ENCODE measurements at places on chromosomes 12 and 14.

- H3K4me3 ChIP-seq = no peak overlapping the region
- no peaks in the 10 kb centered on the region for H3K4me1 ChIP-seq
- peaks cover 6% of the 10 kb centered on the region for H3K27me3 ChIP-seq
- no peaks in the 10 kb centered on the region for H3K36me3 ChIP-seq
Measured at GRCh38 chr12:24574538-24574937, 374.4 kb downstream of the BCAT1 start.

GRCh38 chr14:56733396-56733795, 76.9 kb downstream of the OTX2 start:
- no peak overlapping the region for H3K27ac ChIP-seq
- H3K4me1 ChIP-seq = no peaks in the 10 kb centered on the region
- no peak overlapping the region for H3K4me3 ChIP-seq

DNA sequence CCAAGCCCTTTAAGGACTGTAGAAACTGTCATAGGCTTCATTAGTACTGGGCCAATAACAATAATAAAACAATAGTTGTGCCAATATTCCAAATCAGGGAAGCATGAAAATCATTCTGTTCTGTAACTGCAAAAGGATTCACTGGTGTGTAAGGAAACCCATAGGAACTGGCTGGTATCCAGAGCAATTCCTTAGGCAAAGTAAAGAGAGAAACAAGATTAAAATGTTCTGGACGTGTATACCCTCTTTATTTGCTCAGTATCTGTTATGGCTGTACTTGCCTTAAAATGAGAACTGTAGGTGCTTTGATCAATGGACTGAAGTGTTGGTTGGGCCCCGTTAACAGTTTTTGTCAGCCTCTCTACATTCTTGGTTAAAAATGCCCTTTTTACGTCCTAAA, 72.4 kb upstream of the STAC3 start:
- no peak overlapping the region for H3K27ac ChIP-seq
- DNase-seq = no peak
- H3K27me3 ChIP-seq = peaks cover 2% of the 10 kb centered on the region
- H3K36me3 ChIP-seq = peaks cover 4% of the 10 kb centered on the region

GRCh38 chr14:80310938-80311750, 99.8 kb upstream of the DIO2 start:
- no peaks in the 10 kb centered on the region for H3K36me3 ChIP-seq
- no peak overlapping the region for H3K27ac ChIP-seq
- no peak for DNase-seq
- H3K27me3 ChIP-seq = no peaks in the 10 kb centered on the region

DNA sequence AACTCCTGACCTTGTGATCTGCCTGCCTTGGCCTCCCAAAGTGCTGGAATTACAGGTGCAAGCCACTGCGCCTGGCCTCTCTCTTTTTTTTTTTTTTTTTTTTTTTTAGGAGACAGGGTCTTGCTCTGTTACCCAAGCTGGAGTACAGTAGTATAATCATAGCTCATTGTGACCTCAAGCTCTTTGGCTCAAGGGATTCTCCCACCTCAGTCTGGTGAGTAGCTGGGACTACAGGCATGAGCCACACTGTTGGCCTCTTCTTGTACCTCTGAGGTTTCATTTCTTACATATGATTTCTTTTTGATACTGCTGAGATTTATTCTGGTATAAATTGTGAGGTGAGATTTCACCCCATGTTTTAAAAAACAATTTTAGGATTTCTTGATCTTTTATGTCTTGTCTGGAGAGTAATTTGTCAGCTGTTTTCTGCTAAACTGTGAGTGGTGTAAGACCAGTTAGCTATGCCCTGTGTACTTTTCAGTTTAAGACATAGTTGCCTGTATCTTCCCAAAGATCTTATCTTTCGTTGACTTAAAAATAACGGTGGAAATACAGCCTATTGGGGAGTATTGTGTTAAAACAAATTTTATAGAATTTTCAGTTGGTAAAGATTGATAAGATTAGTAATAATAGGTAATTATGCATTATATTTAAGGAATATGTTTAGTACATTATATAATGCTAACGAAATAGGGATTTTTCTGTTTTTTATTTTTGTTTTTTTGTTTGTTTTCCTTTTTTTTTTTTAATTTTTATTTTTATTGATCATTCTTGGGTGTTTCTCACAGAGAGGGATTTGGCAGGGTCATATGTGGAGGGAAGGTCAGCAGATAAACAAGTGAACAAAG, 31.7 kb downstream of the WDR20 start:
- DNase-seq = no peak
- peaks cover 32% of the 10 kb centered on the region for H3K4me1 ChIP-seq
- H3K36me3 ChIP-seq = no peaks in the 10 kb centered on the region
- peak overlapping the region; percentile 42 for H3K27ac ChIP-seq
- no peaks in the 10 kb centered on the region for H3K27me3 ChIP-seq

DNA sequence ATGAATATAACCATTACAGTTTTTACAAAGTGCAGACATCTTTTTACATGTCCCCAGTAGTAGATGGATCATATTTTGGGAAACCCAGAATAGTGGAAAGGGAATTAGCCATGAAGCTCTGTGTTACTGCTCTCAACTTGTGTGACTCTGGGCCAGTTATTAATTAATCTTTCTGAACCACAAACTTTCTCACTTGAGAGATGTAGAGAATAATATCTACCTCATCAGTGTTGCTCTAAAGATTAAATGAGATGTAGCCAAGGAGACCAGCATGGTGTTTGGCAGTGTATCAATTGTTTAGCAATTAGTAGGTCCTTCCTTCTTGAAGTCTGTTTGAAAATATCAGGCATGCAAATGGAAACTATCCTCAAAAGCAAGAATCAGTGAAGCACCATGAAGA, 169.2 kb downstream of the TMTC2 start:
- no peaks in the 10 kb centered on the region for H3K4me1 ChIP-seq
- no peak overlapping the region for H3K27ac ChIP-seq
- H3K4me3 ChIP-seq = no peak overlapping the region
- H3K36me3 ChIP-seq = no peaks in the 10 kb centered on the region
- no peaks in the 10 kb centered on the region for H3K27me3 ChIP-seq

All from immature natural killer cell (primary cell).